ENCODE measurements at places on chromosomes 1 and 21.

DNA sequence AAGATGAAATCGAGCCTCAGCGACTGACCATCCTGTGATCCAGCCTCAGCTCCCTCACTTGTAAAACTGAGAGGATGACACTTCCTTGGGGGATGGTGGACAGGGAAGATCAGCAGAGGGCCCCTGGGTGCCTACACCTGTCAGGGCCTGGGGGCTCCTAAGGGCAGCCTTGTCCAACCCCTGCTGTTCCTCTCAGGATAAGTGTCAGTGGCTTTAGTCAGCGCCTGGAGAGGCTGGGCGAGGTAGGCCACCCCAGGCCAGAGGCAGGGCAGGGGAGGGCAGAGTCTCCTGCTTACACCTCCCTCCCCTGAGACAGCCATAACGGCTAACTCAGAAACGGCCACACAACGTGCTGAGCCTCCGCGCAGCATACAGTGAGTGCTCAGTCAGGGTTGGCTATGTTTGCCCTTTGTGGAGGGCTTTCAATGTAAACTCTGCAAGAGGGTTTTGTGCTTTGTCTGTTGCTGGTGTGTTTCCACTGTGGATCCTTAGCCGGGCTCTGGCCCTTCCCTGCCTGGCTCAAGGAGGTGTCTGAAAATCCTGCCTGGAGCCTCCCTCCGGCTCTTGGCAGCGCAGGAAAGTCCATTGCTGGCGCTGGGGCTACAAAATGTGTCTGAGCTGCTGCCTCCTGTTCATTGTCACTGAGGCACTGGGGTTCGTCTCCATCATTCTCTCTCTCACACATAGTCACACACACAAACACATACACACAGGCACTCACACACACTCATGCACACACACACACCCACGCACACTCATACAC is 588.4 kb downstream of the PTPRU start:
- DNase-seq = no peak

DNA sequence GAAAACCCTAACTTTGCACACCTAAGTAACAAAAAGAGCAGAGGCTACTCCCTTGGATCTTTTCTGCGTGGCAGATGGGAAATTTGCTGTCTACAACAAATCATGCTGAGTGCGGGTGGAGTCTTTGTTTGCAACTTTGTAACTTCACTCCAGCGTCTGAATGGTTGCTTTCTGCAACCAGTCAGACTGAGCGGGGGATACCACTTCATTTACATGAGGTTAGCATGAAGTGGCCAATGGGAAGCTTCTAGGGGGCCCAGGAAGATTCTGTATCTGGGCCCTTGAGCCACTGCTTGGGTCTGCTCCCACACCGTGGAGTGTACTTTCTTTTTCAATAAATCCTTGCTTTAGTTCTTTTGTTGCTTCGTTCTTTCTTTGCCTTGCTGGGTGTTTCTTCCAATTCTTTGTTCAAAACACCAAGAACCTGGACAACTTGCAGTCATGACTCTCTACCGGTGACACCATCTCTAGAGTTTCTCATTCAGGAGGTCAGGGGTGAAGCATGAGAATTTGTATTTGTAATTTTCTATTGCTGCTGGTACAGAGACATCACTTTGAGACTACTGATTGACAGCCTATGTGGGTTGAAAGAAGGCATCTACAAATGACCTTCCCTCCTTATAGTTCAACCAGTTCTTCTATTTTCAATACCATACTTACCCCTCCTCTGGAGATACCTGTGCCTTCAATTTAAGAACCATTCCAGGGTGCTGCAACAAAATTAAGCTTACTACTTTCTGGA is 55.8 kb upstream of the RC3H1 start:
- DNase-seq = no peak

GRCh38 chr1:91476533-91477217 is 24.0 kb upstream of the CDC7 start:
- no peak for DNase-seq

GRCh38 chr1:111565079-111565478 is 54.5 kb upstream of the RAP1A start:
- no peak for DNase-seq

DNA sequence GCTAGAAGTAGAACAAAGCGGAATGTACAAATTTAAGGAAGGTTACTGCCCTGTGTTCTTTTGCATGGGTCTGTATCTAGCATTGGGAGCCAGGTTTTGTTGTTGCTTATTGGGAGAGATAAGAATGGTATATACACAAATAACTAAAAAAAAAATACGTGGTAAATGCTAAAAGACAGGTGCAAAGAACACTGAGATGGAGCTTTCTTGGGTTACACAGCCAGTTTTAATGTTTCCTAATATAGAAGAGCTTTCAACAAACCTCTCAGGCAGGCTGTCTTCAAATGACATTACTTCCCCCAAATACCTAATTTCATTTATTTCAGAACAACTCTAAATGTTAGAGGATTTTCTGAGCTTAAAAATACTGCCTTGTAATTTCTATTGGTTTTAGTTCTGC is 1.4 kb upstream of the MDM4 start:
- no peak for DNase-seq

DNA sequence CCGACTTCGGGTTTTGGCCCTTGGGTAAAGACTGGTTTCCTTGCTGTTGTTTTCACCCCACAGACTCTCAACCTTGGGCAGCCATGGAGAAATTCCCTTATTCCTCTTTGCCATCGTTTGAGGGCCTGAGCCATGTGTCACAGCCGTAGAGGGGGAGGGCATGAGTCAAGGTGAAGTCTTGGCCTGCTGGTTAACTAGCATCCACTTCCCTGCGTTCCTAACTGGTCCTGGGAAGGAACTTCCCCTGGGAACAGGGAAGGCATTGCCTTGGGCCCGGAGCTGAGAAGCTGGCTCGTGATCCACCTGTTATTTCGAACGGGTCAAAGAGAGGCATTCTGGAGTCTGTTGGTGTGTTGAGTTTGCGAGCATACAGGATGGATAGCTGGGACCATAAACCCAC is 464.9 kb downstream of the CAMTA1 start:
- no peak for DNase-seq

GRCh38 chr1:190578017-190578416 is 100.4 kb upstream of the BRINP3 start:
- no peak for DNase-seq

DNA sequence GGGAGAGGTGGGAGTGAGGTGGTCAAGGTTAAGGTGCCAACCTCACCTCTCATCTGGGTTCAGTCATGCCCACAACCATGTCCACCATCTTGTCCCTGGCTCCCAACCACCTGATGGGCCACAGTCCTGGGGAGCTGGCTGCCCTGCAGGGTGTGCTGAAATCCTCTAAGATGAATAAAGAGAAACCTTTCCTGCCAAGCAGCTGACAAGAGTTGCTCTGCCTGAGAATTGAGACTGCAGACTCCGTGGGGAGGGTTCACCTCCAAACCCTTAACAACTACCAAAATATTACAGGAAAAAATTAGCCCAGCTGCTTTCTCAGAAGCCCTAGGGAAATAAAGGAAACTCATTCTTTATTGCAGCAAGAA is 15.2 kb upstream of the FGR start:
- no peak for DNase-seq

DNA sequence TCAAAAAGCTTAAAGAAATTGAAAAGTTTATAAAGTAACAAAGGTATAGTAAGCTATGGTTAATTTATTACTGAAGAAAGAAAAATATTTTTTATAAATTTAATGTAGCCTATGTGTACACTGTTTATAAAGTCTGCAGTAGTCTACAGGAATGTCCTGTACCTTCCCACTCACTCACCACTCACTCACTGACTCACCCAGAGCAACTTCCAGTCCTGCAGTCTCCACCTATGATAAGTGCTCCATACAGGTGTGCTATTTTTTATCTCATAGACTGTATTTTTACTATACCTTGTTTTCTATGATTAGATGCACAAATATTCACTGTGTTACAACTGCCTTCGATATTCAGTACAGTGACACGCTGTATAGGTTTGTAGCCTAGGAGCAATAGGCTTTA is 106.6 kb downstream of the NR5A2 start:
- DNase-seq = no peak

- peak; percentile 42 for DNase-seq
These were observed 972 bp downstream of the CFAP410 start for GRCh38 chr21:44337941-44338895.
